ENCODE measurements at places on chromosomes 16 and 17.
A peak's percentile ranks its signal among the peaks of the same experiment; 100 is the strongest.

- DNase-seq = no peak
Measured at GRCh38 chr17:40110026-40110845, 9.8 kb upstream of the NR1D1 start.

DNA sequence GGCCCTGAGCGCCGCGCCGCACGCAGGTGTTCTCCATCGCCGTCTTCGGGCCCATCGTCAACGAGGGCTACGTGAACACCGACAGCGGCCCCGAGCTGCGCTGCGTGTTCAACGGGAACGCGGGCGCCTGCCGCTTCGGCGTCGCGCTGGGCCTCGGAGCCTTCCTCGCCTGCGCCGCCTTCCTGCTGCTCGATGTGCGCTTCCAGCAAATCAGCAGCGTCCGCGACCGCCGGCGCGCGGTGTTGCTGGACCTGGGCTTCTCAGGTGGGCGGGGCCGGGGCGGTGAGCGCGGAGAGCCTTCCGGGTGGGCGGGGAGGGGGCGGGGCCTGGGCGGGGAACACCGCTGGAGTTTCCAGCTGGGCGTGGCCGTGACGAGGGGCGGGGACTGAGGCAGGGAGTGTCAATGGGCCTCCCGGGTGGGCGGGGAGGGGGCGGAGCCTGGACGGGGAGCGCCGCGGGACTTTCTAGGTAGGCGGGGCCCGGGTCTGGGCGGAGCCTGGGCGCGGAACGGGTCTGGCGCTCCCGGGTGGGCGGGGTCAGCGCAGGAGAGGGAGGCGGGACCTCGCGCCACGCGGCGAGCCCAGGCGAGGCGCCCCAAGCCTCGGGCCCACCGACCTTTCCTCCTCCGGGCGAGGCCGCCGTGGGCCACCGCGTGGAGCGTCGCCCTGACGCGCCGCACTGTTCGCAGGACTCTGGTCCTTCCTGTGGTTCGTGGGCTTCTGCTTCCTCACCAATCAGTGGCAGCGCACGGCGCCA, 2.4 kb downstream of the SYNGR3 start:
- DNase-seq = peak; percentile 94

DNA sequence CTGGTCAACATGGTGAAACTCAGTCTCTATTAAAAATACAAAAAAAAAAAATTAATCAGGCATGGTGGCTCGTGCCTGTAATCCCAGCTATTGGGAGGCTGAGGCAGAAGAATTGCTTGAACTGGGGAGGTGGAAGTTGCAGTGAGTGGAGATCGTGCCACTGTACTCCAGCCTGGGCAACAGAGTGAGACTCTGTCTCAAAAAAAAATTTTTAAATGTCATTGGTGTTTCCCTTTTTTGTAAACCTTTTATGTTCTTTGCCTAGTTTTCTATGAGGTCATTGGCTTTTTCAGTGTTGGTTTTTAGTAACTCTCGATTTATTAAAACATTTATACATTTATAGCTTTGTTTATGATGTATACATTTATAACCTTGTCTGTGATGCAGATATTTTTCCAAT, 18.2 kb downstream of the NLRC5 start:
- no peak for DNase-seq

DNA sequence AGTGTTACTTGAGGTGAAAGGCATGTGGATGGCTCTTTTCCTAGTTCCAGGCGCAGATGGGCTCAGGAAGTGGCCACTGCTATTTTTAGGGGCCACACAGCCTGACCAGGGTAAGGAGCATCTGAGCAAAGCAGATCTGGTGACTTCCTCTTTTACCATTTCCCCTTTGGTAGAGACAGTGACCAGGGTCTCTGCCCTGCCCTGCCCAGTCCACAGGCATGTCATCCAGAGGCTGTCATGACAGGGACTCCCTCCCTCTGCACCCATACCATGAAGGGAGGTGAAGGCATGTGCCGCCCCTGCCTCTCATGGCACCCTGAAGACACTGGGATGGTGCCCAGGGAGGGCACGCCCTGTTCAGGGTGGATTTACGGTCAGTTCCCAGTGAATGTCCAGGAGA, 2.2 kb downstream of the PLA2G15 start:
- no peak for DNase-seq

GRCh38 chr17:78448356-78448993, 70.0 kb downstream of the PGS1 start:
- no peak for DNase-seq

GRCh38 chr17:16973760-16974540, 2.0 kb upstream of the TNFRSF13B start:
- no peak for DNase-seq

DNA sequence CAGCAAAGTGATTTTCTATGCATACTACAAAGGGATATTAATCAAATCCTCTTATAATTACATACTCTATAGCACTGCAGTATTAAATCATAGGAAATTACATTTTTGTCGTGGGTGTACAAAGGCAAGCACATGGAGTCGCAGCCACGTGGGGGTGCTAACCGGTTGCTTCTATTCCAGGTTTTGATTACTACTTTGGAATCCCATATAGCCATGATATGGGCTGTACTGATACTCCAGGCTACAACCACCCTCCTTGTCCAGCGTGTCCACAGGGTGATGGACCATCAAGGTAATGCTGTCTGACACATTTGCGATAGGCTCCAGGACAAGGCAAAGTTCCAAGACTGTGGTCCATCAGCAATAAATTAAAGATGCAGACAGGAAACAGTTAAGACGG, 60.1 kb downstream of the ARSG start:
- DNase-seq = no peak

GRCh38 chr16:85573696-85574641, 39.2 kb upstream of the GSE1 start:
- no peak for DNase-seq

DNA sequence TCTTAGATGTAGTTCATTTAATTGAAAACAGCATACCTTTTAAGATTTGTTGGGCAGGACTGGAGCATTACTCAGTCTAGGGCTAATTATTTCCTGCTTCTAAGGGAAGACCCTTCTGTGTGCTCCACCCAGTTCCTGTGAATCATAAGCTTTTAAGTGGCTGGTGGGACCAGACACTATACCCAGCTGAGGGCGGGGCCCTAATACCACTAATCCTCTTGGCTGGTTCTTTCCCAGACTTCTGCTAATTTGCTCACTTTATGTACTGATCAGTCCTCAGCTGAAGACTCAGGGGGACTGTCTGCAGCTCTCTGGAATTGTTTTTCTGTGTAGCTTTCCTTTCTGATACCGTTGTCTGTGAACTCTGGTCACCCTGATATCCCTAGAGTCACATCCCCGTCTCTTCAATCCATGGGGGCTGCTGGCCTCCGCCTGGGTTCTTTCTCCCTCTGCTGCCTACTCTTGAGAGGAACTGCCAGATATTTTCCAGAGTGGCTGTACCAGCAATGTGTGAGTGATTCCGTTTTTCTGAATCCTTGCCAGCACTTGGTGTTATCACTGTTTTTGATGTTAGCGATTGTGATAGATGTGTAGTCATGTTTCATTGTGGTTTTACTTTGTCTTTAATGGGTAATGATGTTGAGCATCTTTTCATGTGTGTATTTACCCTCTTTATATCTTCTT, 35.1 kb downstream of the MFSD11 start:
- peak; percentile 5 for DNase-seq

GRCh38 chr16:48846277-48846676, 236.3 kb upstream of the N4BP1 start:
- no peak for DNase-seq

- DNase-seq = no peak
Measured at GRCh38 chr16:8828541-8829165, 31.0 kb downstream of the PMM2 start.

DNA sequence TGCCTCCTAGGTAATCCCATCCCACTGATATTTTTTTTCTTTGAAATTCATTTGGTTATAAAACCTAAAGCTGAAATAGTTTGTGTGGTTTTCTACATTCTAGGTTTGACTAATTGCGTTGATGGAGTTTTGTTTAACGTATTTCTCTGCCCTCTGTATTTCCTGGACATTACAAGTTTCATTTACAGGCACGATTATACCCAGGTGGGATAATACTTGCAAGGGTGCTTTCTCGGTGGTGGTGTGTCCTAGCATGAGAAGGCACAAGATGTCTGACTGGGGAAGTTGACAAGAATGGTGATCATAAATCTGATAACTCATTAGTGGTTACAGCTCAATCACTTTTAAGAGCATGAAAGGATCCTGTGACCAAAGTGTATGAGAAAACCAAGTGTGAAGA, 45.0 kb downstream of the DYNLRB2 start:
- DNase-seq = no peak

- no peak for DNase-seq
Measured at GRCh38 chr16:65323655-65324237, 201.9 kb upstream of the CDH11 start.

GRCh38 chr17:8277317-8277716, 11.2 kb upstream of the RANGRF start:
- DNase-seq = no peak

DNA sequence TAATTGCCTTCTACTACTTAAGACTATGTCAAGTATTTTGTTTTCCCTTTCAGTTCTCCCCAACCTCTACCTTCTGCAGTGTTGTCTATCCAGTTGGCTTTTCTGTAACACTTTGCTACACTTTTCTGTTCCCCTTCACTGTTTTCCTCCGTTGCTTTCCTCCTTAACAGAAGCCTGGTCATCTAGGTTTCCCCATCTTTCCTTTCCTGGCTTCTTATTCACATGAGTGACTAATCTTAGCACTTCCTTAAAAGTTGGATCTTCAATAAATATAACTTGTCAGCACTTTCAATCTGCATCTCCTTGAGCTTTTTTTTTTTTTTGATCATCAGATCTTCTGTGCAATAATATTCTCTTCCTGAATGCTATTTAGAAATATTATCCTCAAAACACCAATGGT, 2.8 kb upstream of the SLFN11 start:
- no peak for DNase-seq

DNA sequence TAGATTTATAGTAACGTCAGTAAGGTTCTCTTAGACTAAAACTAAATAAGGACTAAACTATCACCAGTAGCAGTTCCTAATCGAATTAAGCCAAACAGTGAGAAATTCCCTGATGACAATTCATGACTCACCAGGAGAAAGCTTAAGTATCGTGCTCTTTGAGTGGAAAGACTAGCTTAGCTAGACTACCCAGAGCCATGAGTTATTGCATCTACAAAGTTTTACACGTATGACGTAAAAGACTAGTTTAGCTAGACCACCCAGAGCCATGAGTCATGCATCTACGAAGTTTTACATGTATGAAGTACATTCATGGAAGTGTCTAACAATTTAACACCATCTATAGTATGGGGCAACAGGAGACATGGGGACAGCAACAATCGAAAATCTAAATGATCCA, 36.6 kb downstream of the UBE2G1 start:
- DNase-seq = no peak

GRCh38 chr17:50426814-50427787, 1.1 kb downstream of the ACSF2 start:
- no peak for DNase-seq

DNA sequence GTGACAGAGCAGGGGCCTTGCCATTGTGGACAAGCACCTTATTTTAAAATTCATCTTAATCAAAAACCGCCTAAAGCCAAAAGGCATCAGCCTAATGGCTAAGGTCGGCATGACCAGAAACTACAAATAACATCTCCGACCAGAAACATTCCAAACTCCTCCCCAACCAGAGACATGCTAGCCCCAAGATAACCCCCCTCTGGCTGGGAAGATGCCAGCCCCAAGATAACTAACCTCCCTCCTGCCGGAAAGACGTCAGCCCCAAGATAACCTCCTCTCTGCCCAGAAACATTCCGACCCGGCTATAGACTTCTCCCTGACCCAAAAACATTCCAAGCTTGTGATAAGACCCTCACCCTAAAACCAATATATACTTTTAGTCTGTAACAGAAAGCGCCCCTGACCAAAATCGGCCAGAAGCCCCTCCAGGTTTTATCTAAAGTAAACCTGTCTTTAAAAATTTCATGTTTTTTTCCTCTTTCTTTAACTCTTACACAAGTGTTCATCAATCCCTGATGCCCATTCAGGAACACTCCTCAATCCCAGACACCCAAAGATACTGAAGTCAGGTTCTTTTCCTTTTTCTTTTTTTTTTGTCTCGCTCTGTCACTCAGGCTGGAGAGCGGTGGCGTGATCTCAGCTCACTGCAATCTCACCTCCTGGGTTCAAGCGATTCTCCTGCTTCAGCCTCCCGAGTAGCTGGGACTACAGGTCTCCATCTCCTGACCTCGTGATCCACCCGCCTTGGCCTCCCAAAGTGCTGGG, 32.7 kb downstream of the TLE7 start:
- DNase-seq = no peak

GRCh38 chr16:4537376-4538343, 913 bp downstream of the CDIP1 start:
- DNase-seq = peak; percentile 3

GRCh38 chr16:50684823-50685461, 3.8 kb upstream of the SNX20 start:
- DNase-seq = no peak

GRCh38 chr17:21127509-21128077, 829 bp downstream of the DHRS7B start:
- DNase-seq = no peak

DNA sequence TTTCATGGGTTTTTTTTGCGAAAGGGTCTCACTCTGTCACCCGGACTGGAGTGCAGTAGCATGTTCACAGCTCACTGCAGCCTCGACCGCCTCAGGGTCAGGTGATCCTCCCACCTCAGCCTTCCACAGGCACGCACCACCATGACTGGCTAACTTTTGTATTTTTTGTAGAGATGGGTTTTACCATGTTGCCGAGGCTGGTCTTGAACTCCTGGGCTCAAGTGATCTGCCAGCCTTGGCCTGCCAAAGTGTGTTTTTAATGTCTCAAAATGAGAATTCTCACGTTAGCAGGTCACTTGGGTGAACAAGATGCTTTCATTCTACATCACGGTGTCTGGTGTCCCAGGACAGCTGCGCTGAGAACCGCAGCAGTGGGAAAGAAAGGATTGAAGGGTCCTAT, 3.2 kb downstream of the FBXO31 start:
- no peak for DNase-seq

- DNase-seq = no peak
Measured at GRCh38 chr16:85592700-85593493, 20.2 kb upstream of the GSE1 start.

- no peak for DNase-seq
Measured at GRCh38 chr17:19541445-19541844, 7.8 kb downstream of the SLC47A1 start.

DNA sequence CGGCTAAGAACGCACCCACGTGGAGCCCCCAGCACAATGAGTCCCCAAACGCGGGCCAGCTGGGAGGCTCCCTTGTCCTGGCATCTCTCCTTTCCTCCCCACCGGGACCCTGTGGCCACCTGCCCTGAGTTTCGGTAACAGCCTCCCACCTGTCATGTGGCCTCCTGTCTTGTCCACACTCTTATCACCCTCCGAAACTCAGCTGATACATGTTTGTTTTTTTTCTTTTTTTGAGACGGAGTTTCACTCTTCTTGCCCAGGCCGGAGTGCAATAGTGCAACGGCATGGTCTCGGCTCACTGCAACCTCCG, 105.7 kb upstream of the CREBBP start:
- DNase-seq = no peak

GRCh38 chr17:31699281-31699680, 159.8 kb downstream of the COPRS start:
- DNase-seq = no peak
